ENCODE measurements at places on chromosomes 7 and 10.

DNA sequence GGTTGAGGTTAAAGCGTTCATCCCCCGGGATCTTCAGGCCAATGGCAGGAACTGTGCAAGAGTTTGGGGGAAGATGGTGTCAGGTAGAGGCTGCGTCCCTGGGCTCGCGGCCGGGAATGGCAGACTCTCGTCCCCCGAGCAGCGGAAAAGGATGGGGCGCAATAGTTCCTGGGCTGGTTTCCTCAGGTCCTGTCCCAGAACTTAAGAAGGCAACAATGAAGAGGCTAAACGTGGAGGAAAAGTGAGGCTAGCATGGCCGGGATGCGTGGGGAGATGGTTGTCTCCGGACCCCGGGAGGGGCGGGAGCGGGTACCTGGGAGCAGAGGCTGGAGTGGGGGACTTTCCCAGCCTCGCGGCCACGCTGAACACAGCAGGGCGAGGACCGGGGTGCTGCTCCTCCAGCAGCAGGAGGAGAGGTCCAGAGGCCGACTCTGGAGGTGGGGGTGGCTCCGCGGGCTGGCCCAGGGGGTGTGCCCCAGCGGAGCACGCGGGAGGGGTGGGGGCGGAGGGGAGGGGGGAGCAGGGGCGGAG lies 882 bp downstream of the IRF5 start:
- no peak for DNase-seq

DNA sequence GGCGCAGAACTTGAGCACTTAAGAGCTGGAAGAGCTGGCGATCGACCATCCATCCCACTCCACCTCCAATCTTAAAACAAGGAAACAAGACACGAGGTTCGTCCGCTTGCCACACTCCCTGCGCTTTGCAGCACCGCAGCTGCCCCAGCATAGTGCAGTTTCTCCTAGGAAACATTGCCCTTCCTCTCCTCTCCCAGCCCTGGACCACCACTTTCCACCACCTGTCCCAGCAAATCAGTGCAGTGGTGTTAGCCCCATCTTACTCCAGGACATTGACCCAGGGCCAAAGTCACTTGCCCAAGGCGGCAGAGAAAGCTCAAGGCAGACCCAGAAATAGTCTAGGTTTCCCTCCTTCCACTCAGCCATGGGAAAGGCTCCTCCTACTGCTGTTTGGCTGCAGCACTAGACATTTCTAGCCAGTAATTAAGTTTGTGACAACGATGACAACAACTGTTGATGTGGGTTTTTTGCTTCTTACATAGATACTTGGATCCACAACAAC lies 1.5 kb upstream of the PARD3 start:
- no peak for DNase-seq

GRCh38 chr10:97647556-97647955 lies 7.1 kb downstream of the PI4K2A start:
- no peak for DNase-seq

GRCh38 chr7:90425376-90425775 lies 22.1 kb downstream of the CLDN12 start:
- no peak for DNase-seq

GRCh38 chr10:77162697-77163096 lies 474.9 kb downstream of the KCNMA1 start:
- no peak for DNase-seq

DNA sequence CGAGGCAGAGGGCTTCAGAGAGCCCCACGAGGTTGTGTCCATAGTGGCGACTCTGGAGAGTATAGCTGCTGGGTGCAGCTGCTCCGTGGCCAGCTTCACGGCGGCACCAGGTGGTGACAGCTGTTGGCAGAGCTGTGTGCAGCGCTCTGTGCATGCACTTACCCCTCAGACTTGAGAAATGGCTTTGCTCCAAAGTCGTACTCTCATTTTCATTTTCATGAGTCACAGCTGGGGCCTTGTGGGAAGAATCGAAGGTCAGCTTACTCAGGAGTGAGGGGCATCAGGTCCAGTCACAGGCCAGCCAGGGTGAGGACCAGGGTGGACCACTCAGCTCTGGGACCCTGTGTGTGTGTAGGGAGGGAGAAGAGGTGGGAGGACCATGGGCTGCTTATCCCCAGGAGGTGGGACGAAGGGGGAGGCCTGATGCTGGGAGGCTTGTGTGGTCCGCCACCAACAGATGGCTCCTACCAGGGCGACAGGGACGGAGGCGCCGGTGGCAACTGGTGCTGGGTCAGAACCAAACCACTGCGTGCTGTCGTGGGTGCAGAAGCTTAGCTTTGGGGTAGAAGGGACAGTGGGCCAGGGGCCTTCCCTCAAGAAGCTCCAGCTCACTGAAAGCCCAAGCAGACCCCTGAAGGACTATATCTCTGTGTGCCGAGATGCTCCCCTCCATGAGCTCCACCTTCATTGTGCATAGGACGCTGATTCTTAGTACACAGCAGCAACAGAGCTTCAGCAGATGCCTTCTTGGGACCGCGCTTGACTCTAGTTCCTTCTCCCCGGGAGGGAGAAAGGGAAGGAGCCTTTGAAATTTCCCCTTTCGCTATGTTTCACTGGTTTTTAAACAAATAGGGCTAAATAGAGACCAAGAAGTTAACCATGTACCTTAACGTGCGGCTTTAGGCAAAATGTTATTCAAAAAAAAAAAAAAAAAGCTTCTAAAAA lies 225.0 kb downstream of the CELF2 start:
- no peak for DNase-seq

- no peak for DNase-seq
Observed at GRCh38 chr10:68261132-68261856, 29.4 kb upstream of the ATOH7 start.

DNA sequence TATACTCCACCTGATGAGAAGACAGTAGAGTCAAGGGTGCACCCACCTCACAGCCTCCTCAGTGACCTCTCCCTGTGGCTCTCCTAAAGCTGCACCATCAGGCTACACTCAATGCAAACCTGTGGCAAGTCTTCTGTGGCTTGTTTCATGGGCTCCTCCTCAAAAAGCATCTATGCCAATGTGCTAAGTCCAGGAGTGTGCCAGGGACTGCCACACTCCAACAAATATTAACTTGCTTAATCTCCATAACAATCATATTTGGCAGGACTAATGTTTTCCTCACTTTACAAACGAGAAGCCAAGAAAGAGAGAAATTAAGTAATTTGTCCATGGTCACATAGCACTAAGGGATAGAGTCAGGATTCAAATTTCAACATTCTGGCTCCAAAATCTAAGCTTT lies 11.9 kb downstream of the NRAP start:
- no peak for DNase-seq

DNA sequence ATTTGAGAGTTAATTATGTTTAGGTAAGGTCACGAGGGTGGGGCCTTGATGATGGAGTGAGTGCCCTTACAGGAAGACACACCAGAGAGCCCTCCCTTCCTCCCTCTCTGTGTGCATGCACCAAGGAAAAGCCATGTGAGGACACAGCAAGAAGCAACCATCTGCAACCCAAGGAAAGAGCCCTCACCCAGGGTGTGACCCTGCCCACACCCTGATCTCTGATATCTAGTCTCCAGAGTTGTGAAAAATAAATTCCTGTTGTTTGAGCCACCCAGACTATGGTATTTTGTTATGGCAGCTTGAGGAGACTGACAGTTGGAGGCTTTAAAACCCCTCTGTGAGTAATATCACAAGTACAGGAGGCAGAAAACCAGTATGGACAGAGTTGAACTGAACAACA lies 15.0 kb upstream of the MCM10 start:
- DNase-seq: no peak

GRCh38 chr10:97873569-97873968 lies 23.9 kb downstream of the GOLGA7B start:
- no peak for DNase-seq

- no peak for DNase-seq
Observed at GRCh38 chr10:71437537-71438092, 40.9 kb downstream of the CDH23 start.

DNA sequence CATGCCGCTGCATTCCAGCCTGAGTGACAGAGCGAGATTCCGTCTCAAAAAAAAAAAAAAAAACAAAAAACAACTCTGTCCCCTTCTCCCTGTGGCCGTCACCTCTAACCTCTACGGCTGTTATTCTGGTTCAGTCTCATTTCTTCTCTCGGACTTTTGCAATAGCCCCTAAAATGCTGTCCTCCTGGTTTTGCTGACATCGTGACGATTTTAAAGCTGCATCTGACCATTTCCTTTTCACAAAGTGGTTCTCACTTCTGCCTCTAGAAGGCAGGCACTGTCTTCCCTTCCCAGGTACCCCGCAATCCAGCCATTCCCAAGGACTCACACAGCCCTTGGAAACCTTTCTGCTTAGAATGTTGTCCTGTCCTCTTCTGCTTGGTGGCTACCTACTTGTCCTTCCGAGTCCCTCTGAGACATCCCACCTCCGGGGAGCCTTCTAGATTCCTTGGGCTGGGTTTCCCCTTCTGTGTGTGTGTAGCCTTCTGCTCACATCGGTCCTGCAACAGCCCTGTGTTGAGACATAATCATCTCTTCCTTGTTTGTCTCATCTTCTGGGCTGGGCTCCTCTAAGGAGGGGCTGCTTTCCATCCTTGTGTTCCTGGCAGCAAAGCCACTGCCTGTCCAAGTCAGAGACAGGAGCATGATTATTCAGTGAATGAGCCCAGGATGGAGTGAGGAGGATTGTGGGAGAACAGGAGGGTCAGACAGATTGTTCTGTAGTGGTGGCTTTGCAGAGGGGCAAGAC lies 83.1 kb downstream of the GRK5 start:
- DNase-seq: no peak

DNA sequence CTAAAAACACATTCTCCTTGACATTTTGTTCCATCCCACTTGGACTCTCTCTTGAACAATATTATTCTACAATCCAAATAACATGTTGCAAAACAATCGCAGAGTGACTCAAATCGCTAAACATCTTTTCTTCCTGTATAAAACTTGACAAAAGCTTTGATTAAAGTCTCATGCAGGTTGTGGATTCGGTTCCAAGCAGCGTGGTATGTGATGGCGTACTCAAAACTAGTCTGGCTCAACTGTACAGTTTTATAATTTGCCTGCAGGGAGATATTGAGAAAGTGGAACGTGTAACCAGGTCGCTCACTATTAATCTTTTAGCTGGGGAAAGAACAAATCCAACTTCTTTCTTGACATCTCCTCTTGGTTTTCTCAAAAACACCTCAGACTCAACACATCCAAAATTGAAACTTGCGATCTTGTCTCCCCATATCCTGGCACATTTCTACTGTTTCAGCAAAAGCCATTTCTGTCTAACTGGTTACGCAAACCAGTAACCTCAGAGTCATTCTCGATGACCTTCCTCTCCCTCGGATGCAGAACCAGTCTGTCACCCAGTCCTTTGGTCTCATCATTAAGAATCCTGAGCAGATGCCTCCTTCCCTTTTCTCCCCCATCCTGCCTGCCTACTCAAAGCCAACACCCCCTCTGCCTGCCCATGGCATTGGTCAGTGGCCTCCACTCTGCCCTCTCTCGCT lies 100.1 kb downstream of the CACNB2 start:
- no peak for DNase-seq

- DNase-seq: peak; percentile 63
Observed at GRCh38 chr10:72243822-72244437, 27.9 kb upstream of the ASCC1 start.

- no peak for DNase-seq
Observed at GRCh38 chr7:37718585-37718984, 35.0 kb downstream of the GPR141 start.

DNA sequence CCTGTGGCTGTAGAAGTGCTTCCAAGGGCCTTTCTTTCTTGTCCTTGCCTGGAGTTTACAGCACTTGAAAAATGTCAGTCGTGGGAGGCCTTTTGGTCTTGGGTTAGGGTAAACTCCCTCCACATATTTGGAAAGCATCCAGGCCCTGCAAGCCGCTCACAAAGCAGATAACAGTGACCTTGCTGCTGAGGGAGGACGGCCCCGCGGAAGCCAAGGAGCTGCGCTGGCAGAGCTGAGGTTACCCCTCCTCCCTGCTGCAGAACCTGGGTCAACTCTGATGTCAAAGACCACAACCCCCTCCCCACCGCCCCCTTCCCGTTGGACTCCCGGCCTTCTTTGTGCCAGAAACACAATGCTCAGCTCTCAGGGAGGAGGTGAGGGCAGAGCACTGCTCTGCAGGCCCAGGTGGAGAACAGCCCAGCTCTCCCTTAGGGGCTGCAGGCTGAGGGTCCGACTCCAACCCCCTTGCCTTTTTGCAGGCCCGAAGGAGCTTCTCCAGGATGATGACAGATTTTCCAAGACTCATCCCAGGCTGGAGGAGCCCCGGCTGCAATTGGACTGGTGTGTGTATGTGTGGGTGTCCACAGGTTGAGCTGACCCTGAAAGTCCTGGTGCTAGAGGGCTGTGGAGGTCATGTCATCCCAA lies 957.6 kb upstream of the ZNF722 start:
- DNase-seq: no peak

DNA sequence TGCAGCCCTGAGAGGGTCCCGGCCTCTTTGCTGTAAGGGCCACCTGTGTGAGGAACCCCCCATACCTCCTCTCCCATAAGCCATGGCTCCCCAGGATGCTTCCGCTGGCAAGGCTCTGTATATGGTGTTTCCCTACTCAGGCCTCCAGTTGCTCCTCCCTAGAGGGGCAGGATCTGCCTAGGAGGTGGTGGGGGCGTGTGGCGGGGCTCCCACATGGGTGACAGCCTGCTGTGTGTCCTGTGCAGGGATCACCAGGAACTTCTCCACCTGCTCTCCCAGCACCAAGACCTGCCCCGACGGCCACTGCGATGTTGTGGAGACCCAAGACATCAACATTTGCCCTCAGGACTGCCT lies 25.7 kb upstream of the CSGALNACT2 start:
- DNase-seq: no peak

- DNase-seq: no peak
Observed at GRCh38 chr7:44318332-44318731, 7.1 kb downstream of the CAMK2B start.

DNA sequence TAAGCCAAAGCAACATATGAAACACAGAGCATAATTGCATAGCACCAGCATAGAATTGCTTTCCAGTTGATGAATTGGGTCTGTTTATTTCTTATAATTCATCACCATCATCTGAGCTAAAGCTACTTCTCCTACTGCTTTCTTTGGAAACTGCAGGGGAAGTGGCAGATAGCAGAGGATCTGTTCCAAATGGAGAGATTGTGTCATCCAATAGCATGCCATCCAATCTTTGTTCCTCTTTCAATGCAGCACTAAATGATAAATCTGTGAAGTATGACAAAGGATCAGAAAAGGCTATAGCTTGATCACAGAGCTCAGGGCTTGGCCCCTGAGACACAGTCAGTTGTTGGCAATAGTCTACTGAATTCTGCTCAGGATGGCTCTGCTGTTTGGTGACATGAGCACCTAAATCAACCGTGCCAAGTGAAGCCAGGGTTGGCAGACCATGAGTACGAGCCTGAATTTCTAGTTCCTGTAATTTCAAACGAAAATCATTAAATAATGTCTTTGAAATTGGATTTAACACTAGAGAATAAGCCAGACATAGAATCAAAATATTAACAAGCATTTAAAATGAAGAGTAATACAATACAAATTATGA lies 90.0 kb downstream of the TFEC start:
- no peak for DNase-seq

DNA sequence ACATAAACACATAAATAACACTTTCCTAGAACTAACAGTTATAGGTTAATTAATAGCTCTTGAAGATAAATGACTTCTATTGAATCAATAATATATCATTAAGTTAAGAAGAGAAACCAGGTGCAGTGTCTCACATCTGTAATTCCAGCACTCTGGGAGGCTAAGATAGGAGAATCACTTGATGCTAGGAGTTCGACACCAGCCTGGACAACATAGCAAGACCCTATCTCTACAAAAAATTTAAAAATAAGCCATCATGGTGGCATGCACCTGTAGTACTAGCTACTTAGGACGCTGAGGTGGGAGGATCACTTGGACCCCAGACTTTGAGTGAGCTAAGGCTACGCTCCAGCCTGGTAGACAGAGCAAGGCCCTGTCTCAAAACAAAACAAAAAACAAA lies 38.8 kb downstream of the AKR1D1 start:
- no peak for DNase-seq

Data from aorta (tissue), 5 donors.